A549 treated with AZD2906 at 1 μM for 4 hours (cell line): ENCODE measurements at places on chromosomes 5 and 9. TPM values are rescaled to one million over a fixed set of nuclear protein-coding genes. Genes with fewer than 3 reads are reported as not detected.

ZDHHC11 gene
- 13.3 to 16.9 TPM (median 15.8 TPM) in 5 replicates for total RNA-seq

FAM163B gene
- not detected in 5 replicates for total RNA-seq

ODF2 gene
- total RNA-seq: 21.7 to 26.4 TPM (median 23.6 TPM) in 5 replicates

SPINK4 gene
- not detected in 5 replicates for total RNA-seq

CRHBP gene
- 0.06 to 0.17 TPM (median 0.08 TPM) in 4 of 5 replicates, not detected in the other for total RNA-seq

CDK7 gene
- 52.0 to 63.4 TPM (median 52.3 TPM) in 5 replicates for total RNA-seq

HABP4 gene
- total RNA-seq: 14.9 to 16.1 TPM (median 15.8 TPM) in 5 replicates

C5orf58 gene
- total RNA-seq: not detected in 5 replicates

OBP2B gene
- not detected in 5 replicates for total RNA-seq

PCDHGA11 gene
- total RNA-seq: not detected in 5 replicates

ELAVL2 gene
- 0.02 to 0.04 TPM (median 0.03 TPM) in 3 of 5 replicates, not detected in the others for total RNA-seq

SLC6A19 gene
- total RNA-seq: 0.42 to 0.71 TPM (median 0.66 TPM) in 5 replicates

IL3 gene
- total RNA-seq: not detected in 5 replicates

MSMP gene
- 0.15 to 0.38 TPM (median 0.23 TPM) in 4 of 5 replicates, not detected in the other for total RNA-seq

NREP gene
- 1.9 to 3.9 TPM (median 3.8 TPM) in 5 replicates for total RNA-seq

PTGDS gene
- total RNA-seq: 0.47 to 1.4 TPM (median 0.62 TPM) in 5 replicates

PCDHB3 gene
- total RNA-seq: 0.02 to 0.03 TPM (median 0.02 TPM) in 3 of 5 replicates, not detected in the others

INSYN2B gene
- 0.07 to 0.31 TPM (median 0.11 TPM) in 5 replicates for total RNA-seq

CTSL gene
- total RNA-seq: 590 to 731 TPM (median 623 TPM) in 5 replicates

CRB2 gene
- 0.09 to 0.23 TPM (median 0.13 TPM) in 5 replicates for total RNA-seq

GPR151 gene
- total RNA-seq: not detected in 5 replicates

LMBRD2 gene
- total RNA-seq: 1.00 to 1.9 TPM (median 1.5 TPM) in 5 replicates

HRCT1 gene
- 0.22 to 0.51 TPM (median 0.34 TPM) in 5 replicates for total RNA-seq

ABO gene
- not detected in 5 replicates for total RNA-seq

ARID3C gene
- total RNA-seq: 0.11 to 0.32 TPM (median 0.17 TPM) in 5 replicates
